ENCODE measurements at places on chromosomes 1 and 21.

- DNase-seq: no peak
Observed at GRCh38 chr1:234504969-234505768, 26.2 kb upstream of the TARBP1 start.

- no peak for DNase-seq
Observed at GRCh38 chr21:14263879-14264278, 47.9 kb downstream of the RBM11 start.

DNA sequence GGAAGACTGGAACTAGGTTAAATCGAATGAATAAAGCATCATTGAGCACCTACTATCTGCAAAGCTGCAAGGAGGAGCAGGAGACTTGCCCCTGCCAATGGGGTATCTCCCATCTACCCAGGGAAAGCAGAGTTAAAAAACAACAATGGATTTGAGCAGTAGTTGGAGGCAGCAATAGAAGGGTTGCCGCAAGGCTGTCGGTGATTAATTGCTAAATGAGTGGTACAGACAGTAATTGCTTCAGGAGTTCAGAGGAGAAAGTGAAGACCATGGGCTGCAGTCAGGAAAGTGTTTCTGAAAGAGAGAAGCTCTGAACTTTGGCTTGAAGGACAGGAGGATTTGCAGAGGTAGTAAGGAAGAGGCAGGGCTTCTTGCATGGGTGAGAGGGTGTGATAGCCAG lies 152.9 kb downstream of the ACTL8 start:
- no peak for DNase-seq

DNA sequence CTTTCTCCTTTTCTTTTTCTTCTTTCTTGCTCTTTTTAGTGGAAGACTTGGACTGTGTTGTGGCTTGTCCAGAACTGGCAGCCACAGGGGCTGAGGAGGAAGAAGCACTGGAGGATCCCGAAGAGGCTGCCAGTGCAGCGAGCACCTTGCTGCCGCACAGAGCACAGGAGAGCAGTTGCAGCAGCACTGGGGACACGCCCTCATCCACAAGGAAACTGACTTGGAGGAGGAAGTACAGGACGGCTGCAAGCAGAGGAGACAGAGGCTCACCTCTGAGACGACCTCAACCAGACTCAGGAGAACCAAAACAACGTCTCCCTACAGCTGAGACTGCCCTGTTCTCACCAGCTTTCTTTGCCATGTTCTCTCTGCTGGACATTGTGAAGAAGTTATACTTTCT lies 88.9 kb downstream of the UBR4 start:
- DNase-seq: no peak

DNA sequence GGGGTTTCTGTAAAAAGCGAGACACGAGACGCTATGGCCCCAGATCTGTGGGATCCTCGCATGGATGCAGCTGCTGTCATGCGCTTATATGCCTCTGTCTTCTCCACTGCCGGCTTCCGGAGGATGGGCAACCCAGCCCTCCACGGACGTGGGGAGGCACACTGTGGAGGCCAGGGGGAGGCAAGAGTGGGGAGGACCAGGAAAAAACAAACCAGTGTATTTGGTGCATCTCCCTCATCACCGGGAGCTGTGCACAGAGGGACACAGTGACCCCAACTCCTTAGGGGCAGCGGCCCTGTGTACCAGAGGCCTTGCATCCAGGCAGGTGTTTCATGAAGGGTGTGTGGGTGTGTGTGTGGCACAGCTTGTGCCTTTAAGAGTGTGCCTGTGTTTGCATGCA lies 95.0 kb downstream of the AJAP1 start:
- no peak for DNase-seq

- no peak for DNase-seq
Observed at GRCh38 chr1:156897078-156897825, 3.7 kb downstream of the PEAR1 start.

DNA sequence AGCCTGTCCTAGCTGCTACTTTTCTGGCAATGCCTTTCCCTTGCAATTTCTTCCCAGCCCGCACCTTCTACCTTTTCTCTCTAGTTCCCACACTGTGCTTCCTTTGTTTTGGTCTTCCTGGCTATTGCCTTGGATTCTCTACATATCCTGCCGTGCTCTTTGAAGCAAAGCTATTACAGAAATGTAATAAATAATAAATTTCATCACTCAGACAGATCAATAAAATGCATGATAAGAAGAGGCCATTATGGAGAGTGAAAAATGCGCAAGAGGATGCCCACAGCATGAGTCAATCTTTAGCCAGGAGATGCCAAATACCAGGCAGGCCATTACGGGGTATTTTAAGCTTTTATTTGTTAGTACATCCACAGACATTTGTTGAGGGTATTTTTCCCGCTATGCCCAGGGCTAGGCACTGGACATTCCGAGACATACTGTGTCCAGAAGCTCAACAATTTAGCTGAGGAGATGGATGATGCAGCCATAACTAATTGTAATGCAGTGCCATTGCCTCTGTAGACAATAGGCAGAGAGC lies 163.6 kb downstream of the ST6GALNAC3 start:
- no peak for DNase-seq

DNA sequence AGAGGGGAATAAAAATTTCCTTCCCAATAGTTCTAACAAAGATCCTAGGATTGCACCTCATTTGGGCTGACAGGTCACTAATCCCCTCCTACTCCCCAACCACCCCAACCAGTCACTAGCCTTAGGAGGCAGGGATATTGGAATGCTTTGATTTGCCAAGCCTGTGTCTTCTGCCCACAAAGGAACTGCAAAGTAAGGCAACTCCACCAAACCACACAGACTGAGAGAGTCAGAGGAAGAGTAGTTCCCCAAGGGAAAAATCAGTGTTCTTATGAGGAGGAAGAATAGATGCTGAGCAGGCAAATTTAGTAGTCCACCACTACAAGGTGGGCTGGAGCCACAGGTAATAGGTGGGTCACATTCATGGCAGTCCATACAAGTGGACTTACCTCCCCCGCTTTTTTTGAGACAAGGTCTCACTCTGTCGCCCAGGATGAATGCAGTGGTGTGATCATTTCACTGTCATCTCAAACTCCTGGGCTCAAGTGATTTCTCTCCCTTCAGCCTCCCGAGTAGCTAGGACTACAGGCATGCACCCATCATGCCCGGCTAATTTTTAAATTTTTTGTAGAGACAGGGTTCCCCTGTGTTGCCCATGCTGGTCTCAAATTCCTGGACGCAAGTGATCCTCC lies 3.7 kb upstream of the TMEM39B start:
- DNase-seq: no peak

GRCh38 chr1:86858524-86859261 lies 55.2 kb downstream of the SELENOF start:
- no peak for DNase-seq

GRCh38 chr21:42474043-42474831 lies 21.8 kb downstream of the RSPH1 start:
- DNase-seq: no peak

DNA sequence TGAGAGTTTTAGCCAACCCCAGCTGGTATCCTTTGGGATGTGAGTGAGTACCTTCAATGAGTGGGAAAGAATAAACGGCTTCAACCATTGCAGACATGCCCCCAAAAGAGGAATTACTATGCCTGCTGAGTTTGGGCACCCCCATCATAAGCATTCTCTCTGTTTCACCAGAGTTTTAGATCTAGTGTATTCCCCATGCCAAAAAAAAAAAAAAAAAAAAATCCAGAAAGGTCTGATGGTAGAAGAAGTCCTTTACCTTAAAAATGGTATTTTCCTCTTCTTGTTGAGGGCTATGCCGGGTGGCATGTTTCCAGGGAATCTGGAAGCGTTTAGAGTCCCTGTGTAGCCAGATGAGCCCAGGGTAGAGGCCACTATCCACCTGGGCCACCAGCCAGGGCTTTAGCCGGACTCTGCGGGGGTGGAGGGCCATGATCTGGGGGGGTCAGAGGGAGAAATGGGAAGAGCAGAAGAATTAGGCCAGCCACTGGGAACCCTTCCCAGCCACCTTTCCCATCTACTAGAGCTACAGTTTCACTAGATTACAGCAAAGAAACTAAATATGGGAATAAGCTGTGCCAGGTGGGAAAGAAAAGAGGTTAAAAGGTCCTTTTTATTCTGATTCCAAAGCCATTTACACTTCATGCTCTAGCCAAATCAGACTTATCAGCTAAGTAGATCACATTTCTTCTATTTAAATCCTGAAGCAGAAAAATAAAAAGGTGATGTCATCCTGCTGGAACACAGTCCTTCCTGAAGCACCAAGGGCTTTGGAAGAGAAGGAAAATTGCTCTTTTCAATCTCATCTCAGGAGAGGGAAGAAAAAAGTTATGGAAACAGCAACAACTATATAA lies 4.7 kb downstream of the IRF6 start:
- DNase-seq: no peak

- no peak for DNase-seq
Observed at GRCh38 chr21:34362136-34362444, 1.7 kb upstream of the KCNE2 start.

DNA sequence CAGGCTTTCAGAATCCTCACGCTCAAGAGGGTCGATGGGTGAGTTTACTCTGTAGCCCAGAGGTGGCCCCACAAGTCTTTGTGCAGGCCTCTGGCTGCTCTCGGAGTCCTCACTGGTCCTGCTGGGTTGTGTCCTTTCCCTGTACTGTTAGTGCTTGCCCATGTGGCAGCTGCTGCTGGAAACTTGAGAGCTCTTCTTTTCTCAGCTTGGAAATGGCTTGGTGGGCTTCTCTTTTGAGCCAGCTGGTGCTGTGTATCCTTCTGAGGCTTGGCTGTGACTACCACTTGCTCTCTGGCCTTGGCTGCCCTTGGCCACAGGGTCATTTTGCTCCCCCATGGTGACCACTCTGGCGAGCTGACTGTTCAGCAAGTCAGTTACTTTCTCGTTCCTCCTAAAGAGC lies 82.2 kb upstream of the LMO4 start:
- DNase-seq: no peak

GRCh38 chr1:160113407-160113806 lies 2.2 kb upstream of the ATP1A2 start:
- DNase-seq: no peak

GRCh38 chr1:58094221-58094620 lies 452.3 kb downstream of the OMA1 start:
- DNase-seq: no peak

DNA sequence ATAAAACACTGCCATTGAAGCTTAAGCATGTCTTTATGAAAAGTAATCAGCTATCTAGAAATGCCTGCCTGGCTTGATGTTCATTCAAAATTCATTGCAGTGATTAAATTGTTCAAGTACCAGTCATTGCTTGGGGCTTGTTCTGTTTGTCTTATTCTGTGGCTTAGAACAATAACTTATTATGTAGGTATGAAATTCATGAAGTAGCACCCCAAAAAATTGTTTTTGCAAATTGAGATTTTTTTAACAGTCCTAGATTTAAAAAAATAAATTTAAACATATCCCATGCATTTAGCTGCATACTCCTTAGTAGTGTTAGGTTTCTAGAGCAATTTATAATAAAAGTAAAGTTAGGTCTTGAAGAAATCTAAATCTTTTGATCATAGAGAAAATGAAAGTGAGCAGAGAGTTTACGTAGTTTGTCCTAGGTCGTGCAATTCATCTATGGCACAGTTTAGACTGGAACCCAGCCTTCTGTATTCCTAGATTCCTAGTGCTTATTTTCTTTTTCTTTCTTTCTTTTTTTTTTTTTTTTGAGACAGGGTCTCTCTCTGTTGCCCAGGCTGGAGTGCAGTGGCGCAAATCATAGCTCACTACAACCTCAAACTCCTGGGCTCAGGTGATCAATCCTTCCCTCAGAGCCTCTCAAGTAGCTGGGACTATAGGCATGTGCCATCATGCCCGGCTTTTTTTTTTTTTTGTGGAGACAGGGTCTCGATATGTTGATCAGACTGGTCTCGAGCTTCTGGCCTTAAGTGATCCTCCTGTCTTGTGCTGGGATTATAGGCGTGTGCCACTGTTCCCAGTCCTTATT lies 9.3 kb downstream of the MIER1 start:
- no peak for DNase-seq

GRCh38 chr1:199710974-199711373 lies 316.5 kb upstream of the NR5A2 start:
- no peak for DNase-seq

DNA sequence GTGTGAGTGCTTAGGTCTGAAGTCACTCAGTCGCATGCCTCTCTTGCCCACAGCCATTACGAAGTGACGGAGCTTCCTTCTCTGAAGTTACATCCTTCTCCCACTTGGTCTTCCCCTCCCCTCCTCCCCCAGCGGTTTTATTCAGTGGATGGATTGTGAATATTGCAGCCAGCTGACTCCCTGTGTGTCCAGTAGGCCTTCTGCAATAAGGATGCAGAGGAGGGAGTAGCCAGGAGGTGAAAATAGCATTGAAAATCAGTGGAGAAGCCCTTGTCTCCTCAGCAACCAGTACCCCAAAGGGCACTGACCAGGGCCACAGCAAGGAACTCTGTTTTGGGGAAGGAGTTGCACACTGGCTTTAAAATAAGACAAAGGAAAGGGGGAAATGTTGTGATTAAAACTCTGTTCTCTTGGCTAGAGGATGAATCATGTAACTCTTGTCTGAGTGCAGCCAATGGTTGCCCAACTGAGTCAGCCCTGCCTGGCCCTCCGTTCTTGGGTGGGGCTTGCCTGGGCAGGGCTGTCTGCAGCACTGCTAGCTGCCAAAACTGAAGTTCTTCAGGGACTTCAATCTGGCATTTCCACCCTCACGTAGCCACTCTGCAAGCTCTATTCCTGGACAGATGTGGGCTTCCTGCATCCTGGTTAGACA lies 4.3 kb downstream of the S100A10 start:
- no peak for DNase-seq

DNA sequence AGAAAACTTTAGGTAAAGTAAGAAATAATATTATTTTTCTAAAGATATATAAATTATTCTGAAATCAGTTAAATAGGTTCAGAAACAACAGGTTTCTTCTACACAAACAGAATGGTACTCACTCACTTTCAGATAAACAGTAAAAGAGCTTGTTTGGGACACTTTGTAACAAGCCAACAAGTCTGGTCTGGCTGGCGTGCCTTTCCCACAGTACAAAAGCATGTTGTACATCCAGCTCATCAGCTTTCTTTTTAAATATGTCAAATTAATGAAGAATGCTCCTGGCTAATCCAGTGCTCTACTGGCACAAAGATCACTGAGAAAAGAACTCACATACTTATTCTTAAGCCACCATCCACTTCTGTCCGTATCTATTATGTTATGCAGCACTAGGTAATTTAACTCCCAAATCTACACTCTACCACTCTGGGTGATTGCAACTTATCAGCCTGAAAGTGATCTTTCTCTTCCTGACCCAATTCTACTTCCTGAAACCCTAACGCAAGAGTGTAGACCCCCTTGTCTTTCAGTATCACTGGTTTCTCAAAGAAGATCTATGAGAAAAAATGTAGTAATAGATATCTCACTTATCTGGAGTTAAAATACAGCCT lies 32.6 kb downstream of the TRIT1 start:
- DNase-seq: no peak

GRCh38 chr1:34786521-34787325 lies 5.7 kb downstream of the GJB3 start:
- peak; percentile 35 for DNase-seq

DNA sequence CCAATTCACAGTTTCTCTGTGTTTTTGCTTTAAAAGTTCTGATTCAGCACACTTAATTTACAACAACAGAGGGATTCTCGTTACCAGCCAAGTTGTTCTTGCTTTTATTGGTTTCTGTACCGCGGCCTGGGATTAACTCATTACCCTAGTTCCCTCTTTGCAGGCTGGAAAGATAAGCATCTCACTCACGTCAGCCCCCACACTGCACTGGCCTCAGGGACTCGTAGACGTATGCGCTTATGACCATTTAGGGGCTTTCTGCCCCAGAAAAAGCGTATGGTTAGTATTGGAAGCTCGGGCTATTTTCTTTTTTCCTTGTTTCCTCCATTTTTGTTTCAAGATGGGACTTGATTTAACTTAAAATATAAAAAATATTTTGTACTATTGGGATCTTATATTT lies 76.0 kb downstream of the POFUT2 start:
- no peak for DNase-seq
